ENCODE measurements at places on chromosomes 1 and 21.

- no peak for DNase-seq
These were observed 9.5 kb upstream of the C1orf167 start for GRCh38 chr1:11752359-11753088.

DNA sequence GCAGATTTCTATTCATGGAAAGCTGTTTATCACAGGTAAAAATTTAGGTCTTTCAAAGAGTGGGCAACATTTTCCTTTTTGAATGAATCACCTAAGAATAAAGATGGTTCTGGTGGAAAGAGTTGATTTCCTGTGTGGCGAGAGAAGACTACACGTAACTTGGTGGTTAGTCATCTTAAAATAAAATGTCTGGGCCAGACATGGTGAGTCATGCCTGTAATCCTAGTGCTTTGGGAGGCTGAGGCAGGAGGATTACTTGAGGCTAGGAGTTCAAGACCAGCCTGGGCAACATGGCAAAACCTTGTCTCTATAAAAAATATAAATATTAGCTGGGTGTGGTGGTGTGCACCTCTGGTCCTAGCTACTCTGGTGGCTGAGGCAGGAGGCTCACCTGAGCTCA lies 65.7 kb downstream of the DISP1 start:
- no peak for DNase-seq

DNA sequence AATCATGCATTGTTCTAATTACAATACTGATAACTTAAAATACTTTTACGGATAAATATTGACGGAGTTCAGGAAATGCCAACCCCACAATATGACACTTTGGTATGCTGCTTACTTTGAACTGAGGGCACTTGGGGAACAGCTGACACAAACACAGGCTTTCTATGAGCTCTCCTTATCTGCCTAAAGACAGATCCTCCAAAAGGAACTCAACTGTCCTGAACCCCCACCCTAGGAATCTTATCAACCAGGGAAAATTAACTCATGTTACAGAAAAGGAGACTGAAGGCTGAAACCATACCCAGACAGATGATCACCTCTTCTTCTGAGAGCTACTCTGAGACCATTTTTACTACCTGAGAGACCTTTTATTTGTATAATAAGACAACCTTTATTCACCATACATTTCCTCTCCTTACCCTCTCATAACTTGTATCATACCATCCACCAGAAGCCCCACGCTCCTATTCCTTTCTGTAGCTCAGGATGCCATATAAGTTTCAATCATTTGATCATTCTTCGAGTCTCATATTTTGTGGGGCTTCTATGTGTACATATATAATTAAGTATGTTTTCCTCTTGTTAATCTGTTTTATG lies 239.5 kb downstream of the FAF1 start:
- DNase-seq: no peak

DNA sequence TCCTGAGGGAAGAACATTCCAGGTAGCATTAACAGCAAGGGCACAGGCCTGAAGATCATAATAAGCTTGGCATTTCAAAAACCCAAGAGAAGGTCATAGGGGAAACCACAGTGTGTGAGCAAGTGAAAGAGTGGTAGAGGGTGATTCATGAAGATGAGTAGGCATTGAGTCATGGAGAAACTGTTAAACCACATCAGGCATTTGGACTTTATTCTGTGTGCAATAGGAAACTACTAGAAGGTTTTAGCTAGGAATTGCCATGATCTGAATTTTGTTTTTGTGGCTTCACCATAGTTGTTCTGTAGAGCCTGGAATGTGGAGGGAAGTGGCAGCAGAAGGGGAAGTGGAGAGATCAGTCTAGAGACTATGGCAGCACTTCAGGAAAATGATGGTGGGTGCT lies 359.0 kb upstream of the PTBP2 start:
- DNase-seq: no peak

DNA sequence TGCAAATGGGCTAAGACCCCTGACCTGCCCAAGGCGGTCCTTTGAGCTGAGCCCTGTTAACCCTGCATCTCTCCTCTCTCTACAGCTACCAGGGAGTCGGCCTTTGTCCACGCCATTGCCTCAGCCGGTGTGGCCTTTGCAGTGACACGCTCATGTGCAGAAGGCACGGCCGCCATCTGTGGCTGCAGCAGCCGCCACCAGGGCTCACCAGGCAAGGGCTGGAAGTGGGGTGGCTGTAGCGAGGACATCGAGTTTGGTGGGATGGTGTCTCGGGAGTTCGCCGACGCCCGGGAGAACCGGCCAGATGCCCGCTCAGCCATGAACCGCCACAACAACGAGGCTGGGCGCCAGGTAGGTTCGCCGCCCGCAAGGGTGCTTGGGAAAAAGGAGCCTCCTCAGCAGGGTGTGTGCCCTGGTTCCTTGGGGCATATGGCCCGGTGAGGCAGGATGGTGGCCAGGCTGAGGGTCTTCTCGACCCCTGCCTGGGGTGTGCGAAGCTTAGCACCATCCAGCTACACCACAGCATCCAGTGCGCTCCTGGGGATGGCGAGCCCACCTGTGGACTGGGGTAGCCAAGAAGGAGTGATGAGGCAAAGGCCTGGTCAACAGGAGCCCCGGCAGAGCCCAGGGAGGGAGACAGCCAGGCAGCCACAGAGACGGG lies 31.8 kb upstream of the ARF1 start:
- no peak for DNase-seq

DNA sequence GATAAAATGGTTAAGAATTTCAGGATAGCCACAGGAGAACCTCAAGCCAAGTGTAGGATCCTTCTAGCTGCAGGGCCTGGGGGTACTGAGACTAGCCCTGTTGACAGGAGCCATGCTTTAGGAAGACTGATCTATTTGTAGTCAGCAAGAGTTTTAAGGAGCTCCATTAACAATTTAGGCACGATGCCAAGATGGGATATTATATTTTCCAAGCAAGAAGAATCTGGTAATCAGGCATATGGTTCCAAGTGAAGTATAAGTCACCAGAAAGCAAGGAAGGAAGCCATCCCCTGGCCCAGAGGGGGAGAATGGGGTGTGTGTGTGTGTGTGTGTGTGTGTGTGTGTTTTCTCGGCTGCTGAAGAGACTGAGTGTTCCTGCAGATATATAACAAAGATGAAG lies 7.0 kb downstream of the IFNAR2 start:
- DNase-seq: no peak

GRCh38 chr1:98322966-98323365 lies 338.6 kb upstream of the SNX7 start:
- no peak for DNase-seq

GRCh38 chr1:67787746-67788145 lies 45.5 kb downstream of the GNG12 start:
- DNase-seq: no peak

DNA sequence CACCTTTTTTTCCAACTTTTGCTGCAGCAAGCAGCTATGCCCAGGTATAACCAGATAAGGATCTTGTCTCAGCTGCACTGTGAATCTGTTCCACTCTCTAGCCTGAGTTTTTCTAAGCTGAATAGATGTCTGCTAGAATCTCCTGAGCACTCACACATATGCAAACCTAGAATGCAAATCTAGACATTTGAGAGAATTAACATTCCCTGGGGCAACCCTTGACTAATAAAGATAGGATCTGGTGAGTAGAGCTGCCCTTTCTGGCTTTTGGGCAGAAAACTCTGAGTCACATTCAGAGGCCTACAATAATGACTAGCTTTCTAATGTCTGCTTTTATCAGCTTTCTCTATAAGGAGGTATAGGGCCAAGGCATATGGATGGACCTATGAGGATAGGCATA lies 61.4 kb upstream of the BARHL2 start:
- no peak for DNase-seq

- no peak for DNase-seq
These were observed 17.2 kb upstream of the MCOLN3 start for GRCh38 chr1:85065550-85065949.

GRCh38 chr1:77506771-77507170 lies 175.7 kb downstream of the ZZZ3 start:
- no peak for DNase-seq

GRCh38 chr1:68111519-68112436 lies 61.4 kb upstream of the DIRAS3 start:
- peak; percentile 17 for DNase-seq

DNA sequence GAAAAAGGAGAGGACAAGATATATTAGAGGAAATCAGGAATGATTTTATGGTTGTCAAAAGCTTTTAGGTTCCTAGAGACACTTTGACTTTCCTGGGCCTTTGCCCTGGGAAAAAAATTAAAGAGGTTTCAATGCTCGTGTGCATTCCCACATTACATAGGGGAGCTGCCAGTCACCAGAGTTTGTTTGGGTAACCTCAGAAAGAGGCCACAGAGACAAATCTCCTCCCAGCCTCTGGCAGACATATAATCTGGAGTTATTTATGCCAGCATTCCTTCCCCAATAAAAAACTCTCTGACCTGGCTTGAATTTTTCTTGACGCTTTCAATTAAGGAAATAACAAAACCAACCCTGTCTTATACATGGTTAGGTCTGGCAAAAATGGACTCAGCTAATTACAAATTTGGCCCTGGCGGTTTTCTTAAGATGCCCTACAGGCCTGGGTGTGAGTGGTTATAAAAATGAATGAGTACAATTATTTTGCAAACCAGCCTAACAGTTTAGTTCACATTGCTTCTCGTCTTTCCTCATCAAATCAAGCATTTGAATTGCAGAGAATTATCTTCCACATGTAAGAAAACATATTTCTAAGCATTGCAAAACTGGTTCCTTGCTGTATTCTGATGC lies 63.7 kb downstream of the WLS start:
- no peak for DNase-seq

GRCh38 chr1:157682710-157683437 lies 17.7 kb downstream of the FCRL3 start:
- DNase-seq: no peak

DNA sequence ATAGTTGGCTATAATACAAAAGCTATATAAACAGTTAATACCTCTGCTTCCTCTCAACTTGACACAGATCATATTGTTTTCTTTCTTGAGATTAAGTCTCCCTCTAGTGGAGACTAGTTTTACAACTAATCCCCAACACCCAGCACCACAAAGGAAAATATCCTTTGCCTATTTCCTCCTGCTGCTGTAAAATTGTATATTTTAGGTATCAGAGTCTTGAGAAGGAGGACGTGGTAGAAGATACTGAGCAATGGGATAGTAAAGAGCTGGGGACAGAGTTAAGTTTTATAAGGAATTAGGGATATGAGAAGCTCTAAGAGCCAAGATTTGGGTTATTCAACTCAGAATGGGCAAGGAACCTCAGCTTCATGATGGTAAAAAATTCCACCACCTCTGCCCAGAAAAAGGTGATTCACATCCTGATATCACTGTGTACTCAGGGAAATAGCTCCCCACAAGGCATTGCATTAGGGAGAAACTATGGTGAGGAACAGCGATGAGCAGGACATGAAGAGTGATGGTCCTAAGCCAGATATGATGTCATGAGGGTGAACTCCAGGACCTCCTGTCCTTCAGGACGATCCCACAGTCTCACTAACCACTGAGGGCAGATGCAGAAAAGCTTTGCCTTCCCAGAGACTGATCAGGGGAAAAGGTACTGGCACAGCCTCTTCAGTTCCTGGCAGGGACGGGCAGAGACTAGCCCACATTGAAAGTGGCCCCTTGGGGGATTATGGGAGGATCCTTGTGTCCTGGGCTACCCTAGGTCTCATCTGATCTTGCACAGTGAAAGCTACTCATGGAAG lies 14.7 kb upstream of the CFAP126 start:
- peak; percentile 22 for DNase-seq

DNA sequence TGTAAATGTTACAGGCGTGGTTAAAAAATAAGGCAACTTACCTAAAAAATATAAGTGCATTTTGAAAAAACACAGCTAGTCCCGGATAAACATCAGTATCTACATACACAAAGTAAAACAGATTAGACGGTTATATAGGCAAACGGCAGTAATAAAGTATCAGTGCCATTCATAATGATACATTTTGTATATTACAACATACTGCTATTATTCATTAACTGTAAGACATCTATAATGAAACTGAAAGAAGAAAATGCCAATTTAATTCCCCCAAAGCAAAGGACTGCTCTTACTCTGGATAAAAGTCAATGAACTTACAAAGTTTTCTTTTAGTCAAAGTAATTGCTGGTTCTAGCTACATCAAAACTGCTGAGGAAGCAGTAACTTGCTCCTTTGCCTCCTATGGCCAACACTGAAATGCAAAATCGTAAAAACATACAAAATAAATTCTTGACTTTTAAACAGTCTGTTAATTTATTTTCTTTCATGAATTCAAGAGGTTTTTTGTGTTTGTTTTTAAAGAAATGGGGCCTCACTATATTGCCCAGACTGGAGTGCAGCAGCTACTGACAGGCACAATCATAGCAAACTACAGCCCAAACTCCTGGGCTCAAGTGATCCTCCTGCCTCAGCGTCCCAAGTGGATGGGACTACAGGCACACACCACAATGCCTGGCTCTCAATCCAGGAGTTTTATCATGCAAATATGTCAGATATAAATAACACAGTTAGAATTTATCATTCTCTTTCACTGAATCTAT lies 23.9 kb downstream of the TMEM50B start:
- DNase-seq: no peak

DNA sequence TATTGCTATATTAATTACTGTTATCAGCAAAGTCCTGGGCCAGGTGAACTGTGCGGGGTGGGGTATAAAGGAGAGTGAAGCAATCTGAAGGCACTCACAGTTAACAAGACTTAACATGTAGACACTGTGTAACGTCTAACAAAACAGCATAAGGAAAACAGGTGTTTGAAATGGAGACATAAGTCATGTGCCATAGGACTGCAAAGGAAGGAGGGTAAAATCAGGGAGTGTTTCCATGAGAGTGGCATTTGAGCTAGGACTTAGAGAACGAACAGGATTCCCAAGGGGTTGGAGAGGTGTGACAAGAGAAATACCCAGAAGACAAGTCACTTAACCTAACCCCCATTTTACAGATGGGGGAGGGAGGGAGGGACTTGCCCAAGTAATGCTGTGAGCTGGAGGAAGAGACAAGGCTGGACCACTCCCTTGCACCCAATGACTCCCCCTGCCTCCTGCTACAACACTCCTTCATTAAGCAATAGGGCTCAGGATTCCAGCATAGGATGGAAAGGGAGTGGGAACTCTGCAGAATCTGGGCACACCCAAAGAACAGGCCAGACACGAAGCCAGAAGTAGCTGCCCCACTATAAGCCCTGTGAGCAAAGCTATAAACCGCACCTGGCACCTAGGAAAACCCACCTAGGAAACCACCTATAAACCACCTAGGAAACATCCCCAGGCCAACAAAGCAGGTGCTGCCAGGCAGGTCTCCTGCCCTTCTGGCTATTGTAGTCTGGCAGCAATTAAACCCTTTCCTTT lies 6.6 kb downstream of the PEF1 start:
- DNase-seq: no peak

- no peak for DNase-seq
These were observed 2.5 kb upstream of the LMO4 start for GRCh38 chr1:87325982-87326738.

DNA sequence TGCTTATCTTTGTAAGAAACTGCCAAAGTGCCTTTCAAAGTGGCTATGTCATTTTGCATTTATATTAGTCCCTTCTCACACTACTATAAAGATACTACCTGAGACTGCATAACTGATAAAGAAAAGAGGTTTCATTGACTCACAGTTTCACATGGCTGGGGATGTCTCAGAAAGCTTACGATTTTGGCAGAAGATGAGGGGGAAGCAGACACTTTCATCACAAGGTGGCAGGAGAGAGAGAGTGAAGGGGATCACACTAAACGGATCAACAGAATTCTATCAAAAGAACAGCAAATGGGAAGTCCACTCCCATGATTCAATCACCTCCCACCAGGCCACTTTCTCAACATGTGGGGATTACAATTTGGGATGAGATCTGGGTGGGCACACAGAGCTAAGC lies 1352.0 kb upstream of the B3GALT2 start:
- DNase-seq: no peak

All from NCI-H524 treated with DMSO at 0.1 percent for 48 hours (cell line).